G401 (cell line): ENCODE measurements at places on chromosomes 3 and 15. TPM values are rescaled to one million over a fixed set of nuclear protein-coding genes. Genes with fewer than 3 reads are reported as not detected.
A peak's percentile ranks its signal among the peaks of the same experiment; 100 is the strongest.

Gene FETUB
- not detected in 2 replicates for total RNA-seq

Gene RBPMS2
- 0.12 and 0.27 TPM in 2 replicates for total RNA-seq

Gene AADAC
- total RNA-seq, result not detected in 2 replicates

Gene TPRG1
- not detected in 2 replicates for total RNA-seq

Gene SUCNR1
- total RNA-seq, result 0.03 TPM in 1 of 2 replicates, not detected in the other

Gene CNTN4
- total RNA-seq, result not detected in 2 replicates

DNA sequence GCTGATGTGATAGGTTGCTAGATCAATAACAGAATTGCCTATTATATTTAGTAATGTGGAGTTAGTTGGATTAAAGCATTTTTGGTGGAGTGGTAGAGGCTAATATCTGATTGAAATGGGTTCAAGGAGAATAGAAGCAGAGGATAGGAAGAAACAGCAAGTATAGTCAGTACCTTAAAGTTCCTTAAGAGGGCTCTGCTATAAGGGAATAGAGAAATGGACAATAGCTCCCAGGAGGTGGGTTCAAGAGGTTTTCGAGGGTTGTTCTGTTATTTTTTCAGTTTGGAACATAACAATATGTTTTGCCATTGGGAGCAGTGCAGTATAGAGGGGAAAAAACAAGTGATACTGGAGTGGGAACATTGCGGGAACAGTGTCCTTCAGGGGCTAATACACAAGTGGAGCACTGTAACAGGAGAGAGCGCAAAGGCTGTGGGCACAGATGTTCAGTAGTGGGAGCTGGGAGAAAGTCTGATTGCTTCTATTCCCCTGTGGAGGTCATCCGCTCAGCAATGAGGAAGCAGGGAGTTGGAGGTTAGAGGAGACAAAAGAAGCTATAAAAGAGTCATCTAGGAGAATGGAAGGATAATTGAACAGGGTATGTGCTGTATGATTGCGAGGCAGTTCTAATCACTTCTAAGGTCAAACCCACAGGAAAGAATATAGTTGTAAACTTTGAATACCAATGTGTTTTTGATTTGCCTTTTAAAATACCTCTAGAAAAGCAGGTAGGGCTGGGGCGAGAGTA lies 3.3 kb downstream of the MRPS11 start:
- no peak for DNase-seq

DNA sequence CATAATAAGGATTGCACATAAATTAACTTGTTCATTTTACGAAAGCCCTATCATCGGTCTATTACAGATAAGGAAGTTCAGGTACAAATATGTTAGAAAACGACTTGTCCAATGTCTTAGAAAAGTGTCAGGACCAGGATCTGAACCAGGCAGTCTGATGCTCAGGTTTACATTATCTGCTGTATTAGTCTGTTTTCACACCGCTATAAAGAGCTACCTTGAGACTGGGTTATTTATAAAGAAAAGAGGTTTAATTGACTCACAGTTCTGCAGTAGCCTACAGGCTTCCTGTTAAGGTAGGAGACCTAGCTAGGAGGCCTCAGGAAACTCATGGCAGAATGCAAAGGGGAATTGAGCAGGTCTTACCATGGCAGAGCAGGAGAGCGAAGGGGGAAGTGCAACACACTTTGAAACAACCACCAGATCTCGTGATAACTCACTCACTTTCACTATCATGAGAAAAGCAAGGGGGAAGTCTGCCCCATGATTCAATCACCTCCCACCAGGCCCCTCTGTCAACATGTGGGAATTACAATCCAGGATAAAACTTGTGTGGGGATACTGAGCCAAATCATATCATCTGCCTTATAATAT lies 45.8 kb upstream of the GOLIM4 start:
- DNase-seq, result no peak

GRCh38 chr3:5476403-5476802 lies 288.9 kb downstream of the EDEM1 start:
- no peak for DNase-seq

DNA sequence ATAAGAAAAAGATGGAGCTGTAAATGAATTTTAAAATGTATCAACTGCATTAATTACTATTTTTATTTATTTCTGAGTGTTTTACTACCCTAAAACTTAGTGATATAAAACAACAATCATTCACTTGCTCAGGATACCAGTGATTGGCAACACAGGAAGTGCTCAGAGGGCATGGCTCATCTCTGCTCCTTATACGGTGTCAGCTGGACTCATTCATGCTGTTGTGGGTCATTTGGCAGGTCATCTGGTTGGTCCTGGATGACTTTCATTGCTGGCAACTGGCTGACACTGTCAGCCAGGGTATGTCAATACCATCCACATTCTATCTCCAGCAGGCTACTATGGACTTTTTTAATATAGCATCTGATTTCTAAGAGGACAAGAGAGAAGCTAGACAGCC lies 689.6 kb upstream of the NECTIN3 start:
- no peak for DNase-seq

GRCh38 chr3:156519758-156520162 lies 35.2 kb downstream of the SSR3 start:
- no peak for DNase-seq

DNA sequence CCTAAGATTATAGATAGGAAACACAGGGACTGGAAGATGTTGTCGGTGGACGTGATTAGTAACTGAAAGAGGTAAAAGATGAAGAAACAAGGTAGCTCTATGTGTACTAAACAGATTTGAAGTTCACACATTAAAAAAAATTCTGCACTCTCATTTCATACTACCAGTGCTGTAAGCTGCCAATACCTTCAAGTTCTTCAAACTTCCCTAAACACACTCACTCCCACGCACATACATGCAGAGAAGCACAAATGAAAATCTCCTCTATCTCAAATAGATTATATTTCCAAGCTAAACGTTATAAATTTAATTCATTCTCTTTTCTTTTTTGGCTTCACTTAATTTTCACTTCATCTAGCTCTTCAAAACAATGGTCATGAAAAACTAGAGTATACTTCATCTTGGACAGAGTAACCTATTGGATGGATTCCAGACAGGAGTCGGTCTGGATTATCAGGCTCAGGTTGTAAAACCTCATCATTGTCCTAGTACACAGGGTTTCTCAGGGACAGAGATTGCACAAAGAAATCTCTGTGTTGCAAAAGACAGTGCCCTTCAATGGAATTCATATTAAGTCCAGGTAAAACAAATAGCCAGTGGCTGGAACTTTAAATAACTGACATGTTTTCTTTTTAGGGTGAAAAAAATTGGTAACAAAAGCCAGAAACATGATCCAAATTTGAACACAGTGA lies 408.1 kb upstream of the ZNF385D start:
- peak; percentile 68 for DNase-seq

DNA sequence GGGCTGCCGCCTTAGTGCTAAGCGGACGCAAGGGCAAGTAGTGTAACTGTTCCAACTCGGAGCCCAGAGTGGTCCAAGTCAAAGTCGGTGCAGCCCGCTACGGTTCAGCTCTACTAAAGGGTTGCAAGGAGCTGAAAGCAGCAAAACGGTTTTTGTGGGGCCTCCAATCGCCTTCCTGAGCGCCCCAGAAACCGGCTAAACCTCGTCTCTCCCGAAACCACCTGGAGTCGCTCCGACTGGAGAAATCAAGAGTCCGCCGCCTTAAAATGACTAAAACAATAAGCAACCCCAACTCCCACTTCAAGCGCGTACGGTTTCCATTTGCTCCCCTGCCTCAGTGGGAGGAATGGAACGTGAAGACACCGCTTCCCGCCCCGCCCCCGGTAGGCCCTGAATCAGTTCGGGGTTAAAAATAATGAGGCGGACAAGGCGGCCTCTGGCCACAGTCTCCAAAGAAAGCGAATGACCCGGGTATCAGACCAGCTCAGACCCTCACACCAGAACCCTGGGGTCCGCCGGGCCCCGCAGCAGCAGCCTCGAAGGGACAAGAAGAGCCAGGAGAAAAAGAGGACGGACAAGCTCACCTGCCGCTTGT lies 401 bp downstream of the SEC11A start:
- DNase-seq, result no peak

GRCh38 chr15:25248583-25249235 lies 190.1 kb downstream of the UBE3A start:
- DNase-seq, result no peak

DNA sequence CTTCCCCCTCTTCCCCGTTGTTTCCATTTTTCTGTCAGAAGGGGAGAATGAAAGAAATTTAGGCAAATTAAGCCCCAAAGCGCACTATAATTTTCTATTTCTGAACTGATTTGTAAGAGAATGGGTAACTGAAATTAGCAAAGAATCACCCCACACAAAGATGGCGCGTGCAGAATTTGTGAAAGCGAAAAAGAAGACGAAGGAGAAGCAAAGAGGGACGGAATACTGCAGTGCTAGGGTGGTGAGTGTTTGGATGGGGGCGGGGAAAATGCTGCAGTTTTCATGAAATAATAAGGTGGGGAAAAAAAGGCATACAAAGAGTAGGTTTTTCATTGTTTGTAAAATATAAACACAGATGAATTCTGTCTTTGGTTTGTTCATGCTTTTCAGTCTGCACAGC lies 4.6 kb upstream of the CTNNB1 start:
- DNase-seq, result no peak

DNA sequence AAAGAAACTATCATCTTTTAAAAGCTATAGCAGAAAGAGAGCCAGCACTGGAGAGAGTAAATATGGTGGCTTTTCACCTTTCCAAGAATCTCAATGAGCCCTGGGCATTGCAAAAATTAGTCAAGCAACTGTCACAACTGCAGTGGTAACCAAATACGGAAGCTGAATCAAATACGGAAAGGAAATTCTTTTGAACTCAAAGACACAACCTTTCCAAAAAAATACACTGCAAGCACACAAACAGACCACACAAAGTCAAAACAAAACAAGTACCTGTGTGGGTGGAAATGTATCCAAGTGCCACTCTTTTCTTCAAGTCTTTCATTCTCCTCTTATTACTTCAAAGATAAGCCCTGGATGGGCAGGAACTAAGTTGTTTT lies 17.6 kb downstream of the VGLL4 start:
- no peak for DNase-seq
